Activated CD4-positive, alpha-beta T cell treated with anti-CD3 and anti-CD28 coated beads for 4 hours (primary cell): ENCODE measurements at places on chromosomes 16 and 17.

DNA sequence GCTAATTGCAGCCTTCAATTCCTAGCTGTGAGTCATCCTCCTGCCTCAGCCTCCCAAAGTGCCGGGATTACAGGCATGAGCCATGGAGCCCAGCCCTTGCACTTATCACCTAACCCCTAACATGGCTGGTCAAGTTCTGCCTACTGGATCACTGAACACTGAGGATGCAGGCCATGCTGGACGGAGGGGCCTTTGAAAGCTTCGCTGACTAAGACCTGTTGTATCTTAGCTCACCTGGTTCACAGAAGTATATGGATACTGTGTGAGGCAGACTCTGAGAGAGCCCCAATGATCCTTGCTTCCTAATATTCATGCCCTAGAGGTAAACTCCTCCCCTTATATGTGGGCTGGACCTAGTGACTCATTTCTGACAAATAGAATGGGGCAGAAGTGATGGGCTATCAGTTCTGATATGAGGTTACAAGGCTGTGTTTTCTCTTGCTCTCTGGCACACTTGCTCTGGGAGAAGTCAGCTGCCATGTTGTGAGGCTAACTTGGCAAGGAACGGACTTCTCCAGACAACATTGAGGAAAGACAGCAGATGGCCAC is 11.7 kb upstream of the TMIGD1 start:
- DNase-seq: no peak

- DNase-seq: no peak
Observed at GRCh38 chr17:50541402-50541715, 5.6 kb upstream of the SPATA20 start.

DNA sequence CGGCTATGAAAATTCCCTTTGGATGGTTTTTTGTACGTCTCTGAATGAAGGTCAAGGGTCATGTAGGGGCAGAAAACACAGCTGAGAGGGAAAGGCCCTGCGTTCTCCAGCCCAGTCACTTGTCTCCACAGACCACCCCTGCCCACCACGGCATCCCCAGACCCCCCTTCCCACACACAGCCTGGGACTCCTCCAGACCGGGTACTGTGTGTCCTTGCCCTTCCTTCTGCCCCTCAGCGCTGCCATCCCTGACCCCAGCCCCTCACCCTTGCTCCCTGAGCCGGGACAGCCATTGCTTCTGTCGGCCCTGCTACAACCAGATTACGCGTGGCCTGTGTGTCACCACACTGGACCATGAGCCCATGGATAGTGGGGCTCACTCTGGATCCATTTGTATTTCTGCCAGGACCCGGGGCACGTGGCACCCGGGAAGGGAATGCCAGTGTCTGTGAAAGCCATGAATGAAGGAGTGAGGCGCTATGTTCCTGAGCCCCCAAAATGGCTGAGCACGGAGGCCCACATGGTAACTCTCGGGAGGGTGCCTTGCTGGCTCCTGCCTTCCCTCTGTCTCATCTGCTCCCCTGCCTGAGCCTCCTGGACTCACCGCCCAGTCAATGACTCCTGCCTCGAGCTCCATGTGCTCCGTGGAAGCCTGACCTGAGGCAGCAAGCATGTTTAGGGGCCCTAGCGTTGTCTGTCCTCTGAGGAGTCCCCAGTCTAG is 139.1 kb upstream of the FOXF1 start:
- DNase-seq: no peak

- DNase-seq: no peak
Observed at GRCh38 chr16:10558746-10559641, 21.4 kb downstream of the EMP2 start.
